ENCODE measurements at places on chromosomes 6 and 20. TPM values are rescaled to one million over a fixed set of nuclear protein-coding genes. Genes with fewer than 3 reads are reported as not detected.

BAK1 gene
- total RNA-seq: 22.3 TPM

ADTRP gene
- total RNA-seq: 18.7 TPM

IL20RA gene
- total RNA-seq: 5.2 TPM

TNFRSF6B gene
- 4.5 TPM for total RNA-seq

RBBP8NL gene
- total RNA-seq: 0.45 TPM

DNA sequence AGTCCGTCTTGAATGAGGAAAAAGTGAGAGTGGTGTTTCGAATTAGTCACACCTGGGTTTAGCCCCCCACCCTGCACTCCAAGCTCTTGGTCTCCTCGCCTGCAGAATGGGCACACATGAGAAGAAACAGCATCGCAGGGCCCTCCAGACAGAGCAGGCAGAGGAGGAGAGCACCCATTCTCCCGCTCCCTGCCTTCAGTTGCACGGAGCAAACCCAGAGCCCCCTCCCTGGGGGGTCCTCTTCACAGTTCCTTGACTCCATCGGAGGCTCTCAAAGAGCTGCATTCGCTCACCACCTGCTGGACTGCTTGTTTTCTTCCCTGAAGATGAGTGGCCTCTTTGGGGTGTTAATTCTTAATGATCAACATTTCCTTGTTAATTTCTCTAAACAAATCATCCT is 5.1 kb downstream of the CST7 start:
- no peak for DNase-seq

DNA sequence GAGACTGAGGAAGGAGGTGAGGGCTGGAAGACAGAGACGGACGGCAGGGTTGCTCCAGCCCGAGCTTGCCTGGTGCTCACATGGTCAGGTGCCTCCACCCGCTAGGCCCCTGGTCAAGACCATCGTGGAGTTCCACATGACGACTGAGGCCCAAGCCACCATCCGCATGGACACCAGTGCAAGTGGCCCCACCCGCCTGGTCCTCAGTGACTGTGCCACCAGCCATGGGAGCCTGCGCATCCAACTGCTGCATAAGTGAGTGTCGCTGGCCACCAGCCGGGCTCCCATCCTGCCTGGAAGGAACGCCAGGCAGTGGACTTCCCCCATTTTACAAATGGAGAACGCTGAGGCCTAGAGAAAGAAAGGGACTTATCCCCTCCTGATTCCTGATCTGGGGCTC is 7.8 kb downstream of the BPIFB1 start:
- DNase-seq: no peak

GRCh38 chr6:38943964-38944363 is 104.6 kb upstream of the GLP1R start:
- DNase-seq: no peak

DNA sequence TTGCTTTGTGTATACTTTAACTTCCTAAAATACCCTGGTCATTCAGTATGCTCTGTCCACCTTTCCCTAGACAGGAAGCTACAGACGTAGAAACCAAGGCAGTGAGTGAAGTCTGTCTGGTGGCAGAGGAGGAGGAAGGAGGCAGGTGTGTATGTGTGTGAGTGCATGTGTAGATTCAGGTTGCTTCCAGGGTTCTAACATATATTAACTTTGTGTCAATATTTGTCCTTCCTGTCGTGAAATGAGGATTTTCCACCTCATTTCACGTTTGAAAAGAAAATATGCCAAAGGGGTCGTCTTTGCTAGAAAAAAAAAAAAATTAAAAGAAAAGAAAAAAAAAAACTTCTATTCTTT is 411.5 kb downstream of the PKHD1 start:
- DNase-seq: peak; percentile 50

- DNase-seq: no peak
Measured at GRCh38 chr6:33843131-33844121, 39.6 kb upstream of the MLN start.

DNA sequence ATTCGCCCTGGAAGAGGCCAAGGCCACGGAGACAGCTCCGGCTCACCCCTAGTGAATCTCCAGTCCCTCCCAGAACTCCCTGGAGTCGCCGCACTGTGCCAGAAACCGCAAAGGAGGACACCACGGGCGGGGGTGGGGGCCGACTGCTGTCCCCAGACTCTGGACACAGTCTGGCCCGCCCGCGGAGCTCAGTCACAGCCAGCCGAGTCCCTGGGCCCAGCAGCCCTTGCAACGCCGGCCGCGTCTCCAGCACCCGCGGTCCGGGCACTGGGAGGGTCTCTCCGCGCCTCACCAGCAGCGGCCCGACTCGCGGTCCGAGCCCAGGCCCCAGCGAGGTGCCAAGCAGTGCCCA is 518 bp downstream of the PEX6 start:
- peak; percentile 55 for DNase-seq
